ENCODE measurements at places on chromosomes 1 and 21. TPM values are rescaled to one million over a fixed set of nuclear protein-coding genes. Genes with fewer than 3 reads are reported as not detected.

The KCNA10 gene
- not detected for total RNA-seq

The POU3F1 gene
- not detected for total RNA-seq

The FCER1A gene
- total RNA-seq, result 2.9 TPM

The OLIG2 gene
- not detected for total RNA-seq

The FMO2 gene
- 15.4 TPM for total RNA-seq

The KANK4 gene
- 16.1 TPM for total RNA-seq

The OR2L8 gene
- total RNA-seq, result not detected

The PHACTR4 gene
- 10.8 TPM for total RNA-seq

The SMIM11 gene
- 6.5 TPM for total RNA-seq

The FCRL6 gene
- total RNA-seq, result 14.7 TPM

Measured in umbilical cord (tissue), 2 donors.